ENCODE measurements at places on chromosomes 16 and 17.
A peak's percentile ranks its signal among the peaks of the same experiment; 100 is the strongest.

DNA sequence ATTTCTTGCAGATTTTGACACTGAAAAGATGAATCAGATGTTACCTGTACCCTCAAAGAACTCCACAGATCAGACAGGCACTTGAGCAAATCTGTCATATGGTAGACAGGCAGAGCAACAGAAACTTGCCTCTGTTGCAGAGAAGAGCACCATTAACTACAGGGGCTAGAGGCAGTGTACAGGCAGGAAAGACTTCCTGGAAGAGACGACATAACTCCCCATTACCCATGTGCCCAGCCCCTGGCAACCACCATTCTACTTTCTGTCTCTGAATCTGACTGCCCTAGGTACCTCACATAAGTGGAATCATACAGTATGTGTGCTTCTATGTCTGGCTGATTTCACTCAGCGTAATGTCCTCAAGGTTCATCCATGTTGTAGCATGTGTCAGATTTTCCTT lies 15.5 kb downstream of the GFOD2 start:
- DNase-seq: no peak

GRCh38 chr16:25957707-25958106 lies 265.9 kb downstream of the HS3ST4 start:
- no peak for DNase-seq

DNA sequence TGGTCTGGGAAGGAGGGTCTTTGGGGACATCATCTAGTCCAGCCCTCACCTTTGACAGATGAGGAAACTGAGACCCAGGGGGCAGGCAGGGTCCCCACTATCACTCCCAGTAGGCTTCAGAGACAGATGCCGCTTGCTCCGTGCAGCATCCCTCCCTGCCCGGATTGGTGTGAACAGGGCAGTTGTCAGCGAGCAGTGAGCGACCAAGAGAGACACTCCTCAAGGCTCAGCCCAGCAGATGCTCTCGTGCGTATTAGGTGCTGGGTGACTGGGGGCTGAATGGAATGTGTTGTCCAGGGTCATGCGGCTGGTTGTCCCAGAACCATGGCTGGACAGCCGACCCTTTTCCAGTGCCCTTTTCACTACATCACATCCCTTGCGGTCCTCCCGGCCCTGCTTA lies 49.0 kb downstream of the MPRIP start:
- no peak for DNase-seq

DNA sequence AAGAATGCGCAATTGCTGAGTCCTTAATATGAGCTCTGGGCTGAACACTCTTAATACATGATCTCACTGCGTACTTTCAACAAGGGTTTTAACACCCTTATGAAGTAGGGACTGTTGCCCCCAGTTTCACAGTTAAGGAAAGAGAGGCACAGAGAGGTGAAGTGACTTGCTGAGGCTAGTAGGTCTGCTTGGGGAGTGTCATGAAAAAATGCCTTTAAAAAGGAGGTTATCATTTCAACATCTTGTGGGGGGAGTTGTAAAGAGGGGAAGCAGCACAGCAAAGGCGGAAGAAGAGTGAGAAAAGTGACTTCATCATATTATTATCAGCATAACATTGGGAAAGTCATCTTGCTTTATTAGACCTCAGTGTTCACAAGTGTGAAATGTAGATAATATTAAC lies 2.1 kb downstream of the CCL4L2 start:
- no peak for DNase-seq

DNA sequence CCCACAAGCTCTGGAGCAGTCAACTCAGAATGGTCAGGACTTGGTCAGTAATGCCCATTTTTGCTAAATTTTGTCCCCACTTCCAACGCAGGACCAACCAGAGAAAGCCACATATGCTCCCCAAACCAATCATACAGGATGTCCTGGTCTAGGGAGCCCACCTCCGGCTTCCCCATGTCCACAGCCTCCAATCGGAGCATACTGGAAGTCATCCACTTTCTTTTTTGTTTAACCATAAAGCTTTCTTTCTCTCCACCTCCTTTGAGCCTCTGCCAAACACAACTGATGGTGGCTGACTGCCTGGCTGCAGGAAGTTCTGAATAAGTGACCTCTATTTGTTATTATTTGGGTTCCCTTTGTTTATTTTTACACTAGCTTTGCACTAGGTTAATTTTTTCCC lies 549.1 kb downstream of the WWOX start:
- DNase-seq: no peak

- no peak for DNase-seq
Observed at GRCh38 chr17:48219617-48220016, 112.1 kb downstream of the SNX11 start.

DNA sequence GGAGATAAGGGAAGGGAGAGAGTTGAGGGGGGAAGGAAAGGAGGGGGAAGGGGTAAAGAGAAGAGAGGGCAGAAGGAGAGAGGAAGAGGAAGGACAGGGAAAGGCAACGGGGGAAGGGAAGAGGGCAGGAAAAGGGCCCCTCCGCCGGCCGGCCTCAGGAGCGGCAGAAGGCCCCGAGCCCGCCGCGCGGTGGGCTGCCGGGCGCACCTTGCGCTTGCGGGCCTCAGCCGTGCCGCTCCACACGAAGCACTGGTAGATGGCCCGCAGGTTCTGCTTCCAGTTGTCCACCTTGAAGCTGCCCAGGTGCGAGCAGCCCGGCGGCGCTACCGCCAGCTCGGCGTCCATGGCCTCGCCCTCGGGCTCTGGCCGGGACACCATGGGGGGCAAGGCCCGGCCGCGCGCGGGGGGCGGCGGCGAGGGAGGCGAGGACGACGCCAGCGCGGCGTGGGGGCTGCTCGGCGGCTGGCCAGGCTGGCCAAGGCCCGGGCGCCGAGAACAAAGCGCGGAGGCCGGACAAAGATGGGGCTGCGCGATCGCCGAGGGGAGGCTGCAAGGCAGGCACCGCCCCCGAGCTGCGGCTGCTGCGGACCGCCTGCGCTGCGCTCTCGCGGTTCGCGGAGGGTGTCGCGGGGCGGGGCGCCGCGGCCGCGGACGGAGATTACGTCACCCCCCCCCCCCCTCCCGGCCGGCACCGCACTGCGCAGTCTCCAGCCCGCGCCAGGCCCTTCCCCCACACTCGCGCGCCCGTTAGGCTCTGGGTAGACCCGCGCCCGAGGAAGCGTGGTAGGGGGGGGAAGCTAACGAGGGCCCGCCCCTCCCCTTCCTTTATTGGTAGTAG lies at the start of gene USP22:
TSS of gene USP22 (minus strand) at position 554 of the 838 bp plus-strand sequence. CDS start at position 378, 176 bp downstream.
- DNase-seq: no peak

DNA sequence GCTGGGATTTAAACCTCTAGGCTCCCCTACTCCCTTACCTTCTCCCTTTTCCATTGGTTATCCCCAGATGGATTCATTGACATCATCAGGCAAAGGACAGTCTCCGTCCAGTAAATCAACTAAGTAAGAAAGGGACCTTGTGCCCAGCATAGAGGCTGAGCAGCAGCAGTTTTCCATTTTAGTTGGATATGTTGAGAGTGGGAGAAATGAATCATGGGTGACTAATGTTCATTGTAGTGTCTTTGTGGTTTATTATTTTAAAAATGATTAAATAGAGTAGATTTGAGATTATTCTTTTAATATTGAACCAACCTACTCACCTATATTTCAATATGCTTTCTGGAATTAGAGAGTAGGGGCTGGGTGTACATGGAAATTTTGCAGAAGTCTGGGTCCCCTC lies 99.4 kb upstream of the CACNG3 start:
- DNase-seq: no peak

DNA sequence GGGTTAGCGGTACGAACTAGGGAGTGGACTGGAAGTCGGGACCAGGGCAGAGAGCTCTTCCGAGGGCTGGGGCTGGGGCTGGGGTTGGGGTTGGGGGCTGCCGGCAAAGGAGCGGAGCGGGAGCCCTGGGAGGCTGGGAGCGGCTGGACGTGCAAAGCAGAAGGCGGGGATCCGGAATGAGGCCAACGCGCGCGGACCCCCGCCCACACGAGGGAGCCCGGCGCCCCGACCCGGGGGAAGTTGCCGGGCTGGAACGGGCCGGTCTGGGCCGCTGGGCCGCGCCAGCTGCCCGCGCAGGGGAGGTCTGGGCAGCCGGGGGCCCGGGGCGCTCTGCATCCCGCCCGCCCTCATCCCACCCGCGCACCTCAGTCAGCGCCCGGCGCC lies 323 bp downstream of the ST3GAL2 start:
- DNase-seq: no peak

DNA sequence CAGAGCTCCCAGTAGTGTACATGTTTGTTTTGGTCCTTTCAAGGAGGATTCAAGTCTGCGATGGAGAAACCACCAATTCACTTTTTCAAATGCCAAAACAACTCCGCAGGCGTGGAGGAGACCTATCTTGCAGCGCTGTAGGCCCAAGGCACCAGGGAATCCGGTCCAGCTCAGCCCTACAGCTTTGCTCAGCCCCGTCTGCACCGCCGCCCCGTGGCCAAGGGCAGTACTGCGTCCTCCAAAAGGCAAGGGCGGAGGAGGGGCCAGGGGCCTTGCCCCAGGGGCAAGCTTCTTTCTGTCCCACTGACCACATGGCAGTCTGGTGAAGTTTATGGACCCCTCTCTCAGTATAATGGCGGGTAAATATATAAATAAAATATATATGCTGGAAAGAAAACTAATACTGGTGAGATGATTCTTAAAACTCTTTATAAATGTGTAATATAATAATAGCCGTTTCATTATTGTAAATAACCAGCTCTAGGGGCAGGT lies 709 bp upstream of the CD300LG start:
- DNase-seq: peak; percentile 60

GRCh38 chr16:69111216-69111875 lies 5.9 kb downstream of the HAS3 start:
- DNase-seq: no peak

- DNase-seq: no peak
Observed at GRCh38 chr16:87254296-87254695, 62.9 kb downstream of the C16orf95 start.

GRCh38 chr17:78233678-78234077 lies 2.2 kb downstream of the TMEM235 start:
- no peak for DNase-seq

- DNase-seq: no peak
Observed at GRCh38 chr17:6380915-6381438, 53.9 kb downstream of the AIPL1 start.

GRCh38 chr17:48013876-48014594 lies 23.6 kb downstream of the COPZ2 start:
- no peak for DNase-seq

DNA sequence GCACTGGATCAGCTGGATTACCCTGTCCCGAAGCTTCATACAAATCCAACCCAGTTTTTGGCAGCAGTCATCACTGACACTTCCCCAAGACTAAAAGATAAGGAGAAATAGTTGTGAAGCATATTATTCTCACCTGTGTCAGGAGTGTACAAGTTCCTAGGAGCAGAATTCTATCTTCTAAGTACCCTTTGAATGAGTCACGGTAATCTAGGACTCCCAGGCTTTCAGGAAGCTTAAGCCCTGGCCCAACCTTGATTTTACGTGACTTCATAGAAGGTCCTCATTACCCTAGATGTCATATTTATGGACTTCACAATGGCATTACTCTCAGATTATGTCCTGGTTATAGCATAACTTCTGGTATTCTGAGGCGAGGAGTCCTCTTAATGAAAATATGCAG lies 31.9 kb downstream of the CYB561 start:
- DNase-seq: no peak

DNA sequence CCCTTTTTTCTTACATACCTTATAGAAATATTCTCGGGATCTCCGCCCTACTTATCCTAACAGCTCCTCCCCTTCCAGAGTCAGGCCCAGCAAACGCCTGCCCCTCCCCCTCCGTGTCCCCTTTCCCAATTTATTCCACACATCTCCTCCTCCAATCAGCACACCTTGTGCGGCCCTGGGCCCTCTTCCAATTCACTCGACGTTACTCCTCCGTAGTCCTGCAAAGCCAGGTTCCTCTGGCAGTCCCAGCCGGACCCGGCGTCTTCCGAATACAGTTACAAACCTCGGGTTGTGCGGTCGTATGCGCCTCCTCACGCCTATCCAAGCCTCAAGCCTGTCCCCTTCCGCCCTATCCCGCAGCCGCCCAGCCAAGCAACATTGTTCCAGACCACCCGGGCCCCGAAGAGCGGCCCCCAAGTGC lies 677 bp downstream of the CBX1 start:
- DNase-seq: no peak

- no peak for DNase-seq
Observed at GRCh38 chr17:12386225-12386624, 279.5 kb upstream of the MYOCD start.

- no peak for DNase-seq
Observed at GRCh38 chr16:85567101-85567866, 45.8 kb upstream of the GSE1 start.

- no peak for DNase-seq
Observed at GRCh38 chr17:55069983-55070529, 101.5 kb downstream of the STXBP4 start.

GRCh38 chr17:45248132-45248957 lies 13.5 kb downstream of the SPATA32 start:
- DNase-seq: peak; percentile 74

GRCh38 chr16:85943711-85944110 lies 44.7 kb downstream of the IRF8 start:
- no peak for DNase-seq

DNA sequence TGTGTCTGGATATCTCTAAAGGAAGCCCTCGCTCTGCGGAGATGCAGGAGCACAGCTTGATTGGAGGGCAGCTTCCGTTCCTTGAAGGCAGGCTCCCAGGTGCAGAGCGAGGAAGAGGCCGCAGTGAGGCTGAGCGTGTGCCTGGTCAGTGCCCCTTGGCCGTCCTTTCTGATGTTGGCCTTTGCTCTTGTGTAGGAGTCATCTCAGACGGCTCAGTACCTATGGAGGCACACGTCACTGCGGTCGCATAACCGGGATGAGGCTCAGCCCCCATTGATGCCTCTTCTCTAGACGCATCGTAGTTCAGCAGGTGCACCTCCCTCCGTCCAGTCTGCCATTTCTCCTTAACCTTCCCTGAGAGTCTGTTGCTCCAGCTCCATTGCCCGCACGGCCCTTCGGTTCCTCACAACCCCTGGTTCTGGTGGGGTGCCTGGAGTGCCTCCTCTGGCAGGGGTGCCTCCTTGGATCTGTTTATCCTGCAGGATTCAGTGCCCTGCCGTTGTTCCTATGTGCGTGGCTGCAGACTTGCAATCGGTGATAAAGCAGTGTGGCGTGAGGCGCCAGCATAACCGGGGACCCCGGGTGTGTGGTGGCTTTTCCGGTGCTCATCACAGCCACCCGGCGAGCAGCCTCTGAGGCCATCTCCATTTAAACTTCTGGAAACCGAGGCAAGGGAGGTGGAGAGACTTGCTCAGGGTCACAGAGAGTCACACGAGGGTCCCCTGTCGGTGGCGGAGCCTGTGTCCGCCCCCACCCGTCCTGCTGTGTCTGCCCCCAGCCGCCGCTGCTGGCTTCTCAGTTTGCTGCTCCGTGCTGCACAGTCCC lies 188.8 kb upstream of the CHMP6 start:
- DNase-seq: no peak

DNA sequence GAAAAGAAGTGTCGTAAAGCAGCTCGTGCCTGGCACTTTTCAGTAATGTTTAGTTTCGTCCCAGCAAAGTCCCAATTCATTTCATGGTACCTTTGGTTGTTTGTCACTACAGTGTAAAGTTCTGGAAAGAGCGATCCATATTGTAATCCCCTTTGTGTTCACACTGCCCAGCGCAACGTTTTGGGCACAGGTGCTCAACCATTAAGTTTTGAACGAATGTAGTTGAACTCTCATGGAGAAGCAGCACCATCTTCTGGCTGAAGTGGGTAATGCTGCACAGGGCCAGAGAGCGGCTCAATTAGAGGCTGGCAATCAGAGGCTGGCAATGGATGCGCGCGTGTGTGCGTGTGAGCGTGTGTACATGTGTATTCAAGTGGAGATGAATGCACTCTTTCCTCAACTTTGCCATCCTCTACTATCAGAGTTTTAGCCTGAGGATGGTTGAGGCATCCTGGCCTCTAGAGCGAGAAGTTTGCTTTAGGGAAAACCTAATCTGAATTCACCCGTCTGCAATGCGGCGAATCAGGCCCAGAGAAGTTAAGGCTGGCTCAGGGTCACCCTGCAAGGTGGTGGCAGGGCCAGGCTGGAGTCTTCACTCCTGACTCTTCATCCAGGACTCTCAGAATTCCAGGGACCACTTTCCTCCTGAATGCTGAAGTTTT lies 29.9 kb downstream of the DYNLL2 start:
- DNase-seq: peak; percentile 56
